Activated CD4-positive, alpha-beta T cell treated with anti-CD3 and anti-CD28 coated beads, Interleukin-2, amount 50 U/mL, for 4 hours (primary cell): ENCODE measurements at places on chromosomes 7 and 10.

GRCh38 chr10:76133597-76134255 lies 702.3 kb downstream of the LRMDA start:
- DNase-seq = no peak

DNA sequence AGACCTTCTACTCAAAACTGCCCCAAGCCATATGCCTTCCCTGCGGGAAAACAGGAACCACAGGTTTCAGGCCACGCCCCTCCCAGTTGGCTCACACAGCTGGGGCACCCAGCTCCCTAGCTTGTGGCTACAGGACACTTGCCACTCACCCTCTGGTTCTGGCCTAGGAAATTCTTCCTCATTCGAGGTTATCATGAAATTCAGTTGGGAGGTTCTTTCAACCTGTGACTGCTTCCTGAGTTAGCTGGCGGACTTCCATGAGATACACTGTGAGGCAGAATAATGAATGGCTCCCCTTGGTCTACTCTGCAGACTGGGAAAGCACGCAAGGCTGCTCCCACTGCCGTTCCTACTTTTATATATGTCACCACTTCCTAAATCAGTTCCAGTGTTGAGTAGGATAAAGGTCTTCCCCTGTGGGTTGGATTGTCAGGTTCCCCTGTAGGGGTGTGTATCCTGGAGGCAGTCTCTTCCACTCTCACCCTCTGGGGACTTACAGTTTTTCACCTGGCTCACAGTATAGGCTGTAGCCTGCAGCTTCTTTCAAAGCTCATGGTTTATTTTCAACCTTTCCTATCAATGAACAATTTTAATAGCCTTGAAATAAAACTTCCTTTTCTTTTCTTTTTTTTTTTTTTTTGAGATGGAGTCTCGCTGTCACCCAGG lies 37.0 kb downstream of the GPR22 start:
- no peak for DNase-seq

- peak; percentile 60 for DNase-seq
Measured at GRCh38 chr7:8125680-8126444, 136.1 kb downstream of the ICA1 start.

DNA sequence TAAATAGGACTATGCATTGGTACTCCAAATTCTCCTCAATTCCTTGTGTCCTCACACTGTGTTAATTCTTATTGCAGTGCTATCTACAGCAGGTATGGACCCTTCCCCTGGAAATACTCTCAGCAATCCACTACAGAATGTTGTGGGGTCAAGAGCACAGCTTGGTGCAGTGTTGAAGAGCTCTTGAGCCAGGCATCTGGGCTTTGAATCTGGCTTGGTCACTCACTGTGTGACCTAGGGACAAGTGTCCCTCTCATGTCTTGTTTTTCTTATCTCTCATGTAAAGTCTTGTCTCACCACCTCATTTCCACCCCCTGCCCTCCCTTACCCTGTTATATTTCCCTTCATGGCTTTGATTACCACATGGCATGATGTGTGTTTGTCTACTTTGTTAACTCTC lies 159.4 kb downstream of the RNLS start:
- DNase-seq = no peak

DNA sequence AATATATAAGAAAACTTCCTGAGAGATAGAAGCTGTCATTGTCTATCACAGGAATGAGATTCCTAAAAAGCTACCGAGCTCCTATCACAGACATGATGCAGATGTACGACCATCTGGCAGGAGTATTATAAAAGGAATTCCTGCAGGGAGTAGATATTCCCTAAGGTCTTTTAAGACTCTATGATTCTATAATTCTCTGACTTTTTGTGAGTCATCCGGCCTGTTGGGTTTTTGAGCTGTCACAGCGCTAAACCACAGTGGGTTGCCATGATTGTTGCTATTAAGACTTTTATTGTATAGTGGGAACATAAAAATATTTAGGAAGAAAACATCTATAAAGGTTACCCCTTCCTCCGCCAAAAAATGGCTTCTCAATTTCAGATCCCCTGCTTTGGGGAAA lies 223.4 kb downstream of the BMPER start:
- DNase-seq = no peak

DNA sequence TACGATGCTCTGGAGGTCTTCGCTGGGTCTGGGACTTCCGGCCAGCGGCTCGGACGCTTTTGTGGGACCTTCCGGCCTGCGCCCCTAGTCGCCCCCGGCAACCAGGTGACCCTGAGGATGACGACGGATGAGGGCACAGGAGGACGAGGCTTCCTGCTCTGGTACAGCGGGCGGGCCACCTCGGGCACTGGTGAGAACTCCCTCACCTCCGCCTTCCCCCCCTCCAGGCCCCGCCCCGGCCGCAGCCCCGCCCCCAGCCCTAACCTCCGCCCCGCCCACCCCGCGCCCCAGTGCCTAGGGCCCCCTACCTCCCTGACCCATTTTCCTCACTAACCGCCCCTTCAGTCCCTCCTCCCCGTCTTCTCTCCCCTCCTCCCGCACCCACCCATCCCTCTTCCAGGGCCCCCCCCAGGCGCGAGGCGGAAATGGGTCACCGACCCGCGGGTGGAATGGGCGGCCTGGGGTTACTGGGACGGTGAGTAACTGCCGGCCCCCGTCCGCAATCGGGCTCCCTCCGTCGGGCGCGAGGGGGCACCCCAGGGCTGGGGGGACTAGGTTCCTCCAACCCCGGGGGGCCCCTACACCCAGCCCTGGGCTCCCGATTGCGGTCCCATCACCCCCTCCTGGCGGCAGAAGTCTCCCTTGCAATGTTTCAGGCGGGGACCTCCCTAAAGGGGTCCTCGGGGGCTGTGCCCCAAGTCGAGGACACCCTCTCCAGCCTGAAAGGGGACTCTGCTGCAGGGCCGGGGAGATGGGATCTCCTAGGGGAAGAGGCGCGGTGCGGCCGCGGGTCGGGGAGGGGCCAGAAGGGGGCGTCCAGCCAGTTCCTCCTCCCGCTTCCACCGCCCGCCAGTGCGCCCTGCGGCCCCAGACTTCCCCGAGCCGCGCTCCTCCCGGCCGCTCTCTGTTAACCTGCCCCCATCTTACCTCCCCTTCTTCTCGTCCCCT lies 2.1 kb downstream of the PCOLCE start:
- DNase-seq = peak; percentile 53

GRCh38 chr10:58063861-58064480 lies 203.7 kb downstream of the IPMK start:
- DNase-seq = no peak

- no peak for DNase-seq
Measured at GRCh38 chr7:44367475-44368043, 42.2 kb upstream of the CAMK2B start.

DNA sequence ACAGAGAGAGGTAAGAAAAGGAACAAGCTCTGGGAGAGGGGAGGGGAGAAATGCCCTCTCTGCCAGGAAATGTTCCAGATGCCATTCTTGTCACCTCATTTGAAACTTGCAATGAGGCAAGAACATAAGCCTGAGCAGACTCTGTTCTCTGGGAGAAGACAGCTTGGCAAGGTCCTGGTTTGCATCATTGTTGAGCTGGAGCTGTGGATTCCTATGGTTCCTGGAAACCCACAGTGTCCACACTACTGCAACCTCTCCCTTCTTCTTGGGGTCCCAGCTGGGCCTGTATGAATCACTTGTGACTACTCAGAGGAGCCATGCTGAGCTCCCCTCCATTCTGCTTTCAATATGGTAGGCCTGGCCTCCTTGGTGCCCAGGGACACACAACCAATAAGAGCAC lies 60.8 kb upstream of the HECTD2 start:
- no peak for DNase-seq

- no peak for DNase-seq
Measured at GRCh38 chr7:55308186-55308929, 56.8 kb upstream of the LANCL2 start.

DNA sequence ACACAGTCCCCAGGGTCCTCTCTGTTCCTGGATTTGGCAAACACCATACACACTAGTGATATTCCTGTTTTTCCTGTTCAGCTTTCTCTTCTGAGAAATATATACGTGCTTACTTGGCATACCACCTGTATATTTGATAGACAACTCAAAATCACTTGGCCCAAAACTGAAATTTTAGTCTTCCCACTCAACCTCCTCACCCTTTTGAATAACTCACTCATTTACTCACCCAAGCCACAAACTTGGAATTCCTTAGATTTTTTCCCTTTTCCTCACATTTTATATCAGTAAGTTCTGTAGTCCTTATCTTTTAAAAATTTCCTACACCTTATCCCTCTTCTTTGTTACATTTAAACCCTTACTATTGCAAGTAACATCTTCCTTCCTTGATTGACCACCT lies 143.4 kb downstream of the PPP1R3A start:
- no peak for DNase-seq

GRCh38 chr7:134122980-134123379 lies 4.2 kb upstream of the LRGUK start:
- DNase-seq = no peak

- peak; percentile 15 for DNase-seq
Measured at GRCh38 chr10:114879541-114880158, 58.1 kb downstream of the FHIP2A start.

GRCh38 chr7:99249985-99250575 lies 22.6 kb upstream of the MYH16 start:
- no peak for DNase-seq
